Activated naive CD4-positive, alpha-beta T cell treated with anti-CD3 and anti-CD28 coated beads, Interleukin-2, amount 50 U/mL, for 72 hours (primary cell): ENCODE measurements at places on chromosomes 5 and 9.

DNA sequence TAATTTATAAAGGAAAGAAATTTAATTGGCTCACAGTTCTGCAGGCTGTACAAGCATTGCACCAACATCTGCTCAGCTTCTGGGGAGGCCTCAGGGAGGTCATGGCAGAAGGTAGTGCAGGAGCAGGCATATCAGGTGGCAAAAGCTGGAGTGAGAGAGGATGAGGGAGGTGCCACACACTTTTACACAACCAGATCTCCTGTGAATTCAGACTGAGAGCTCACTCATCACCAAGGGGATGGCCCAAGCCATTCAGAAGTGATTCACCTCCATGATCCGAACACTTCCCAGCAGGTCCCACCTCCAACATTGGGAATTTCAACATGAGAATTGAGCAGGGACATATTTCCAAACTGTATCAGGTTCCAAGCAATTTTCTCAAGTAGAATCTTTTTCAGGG lies 84.7 kb upstream of the BRINP1 start:
- DNase-seq = no peak

DNA sequence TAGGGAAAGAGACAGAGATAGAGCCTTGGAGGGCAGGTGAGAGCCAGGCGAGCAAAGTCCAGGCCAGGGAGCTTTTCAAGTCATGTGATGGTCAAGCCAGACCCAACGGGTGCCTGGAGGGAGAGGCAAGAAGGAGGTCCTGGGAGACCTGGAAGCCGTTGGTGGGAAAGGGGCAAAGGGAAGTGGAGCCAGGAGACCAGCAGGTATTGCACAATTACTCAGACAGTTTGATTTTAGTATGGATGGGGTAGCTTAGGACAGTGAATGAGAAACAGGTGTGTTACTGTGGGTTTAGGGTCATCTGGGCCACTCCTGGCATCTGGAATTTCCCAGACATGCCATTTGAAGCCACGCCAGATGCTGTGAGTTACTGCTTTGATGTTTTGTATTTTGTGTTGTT lies 5.1 kb downstream of the SECISBP2 start:
- DNase-seq = no peak

DNA sequence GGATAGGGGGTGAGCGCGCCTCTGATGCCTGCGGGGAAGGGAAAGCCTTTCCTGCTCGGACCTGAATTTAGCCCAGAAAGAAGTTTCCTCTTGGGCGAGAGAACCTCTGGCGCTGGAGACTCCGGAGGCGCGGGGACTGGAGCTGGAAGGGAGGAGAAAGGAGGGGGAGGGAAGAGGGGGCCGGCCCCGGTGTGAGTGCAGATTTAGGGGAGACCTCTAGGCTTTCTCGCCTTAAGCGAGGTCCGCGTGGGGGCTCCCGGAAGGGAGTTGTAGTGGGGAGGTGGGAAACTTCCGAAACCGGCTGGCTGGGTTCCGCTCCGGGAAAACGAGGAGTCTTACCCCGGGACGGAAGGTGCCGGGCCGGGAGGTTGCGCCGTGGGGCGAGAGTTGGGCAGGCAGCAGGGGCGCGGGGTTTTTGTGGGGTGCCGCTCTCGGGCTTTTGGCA lies 1.3 kb downstream of the PCSK5 start:
- DNase-seq = no peak

GRCh38 chr5:36029914-36030313 lies 36.8 kb downstream of the UGT3A2 start:
- DNase-seq = no peak

DNA sequence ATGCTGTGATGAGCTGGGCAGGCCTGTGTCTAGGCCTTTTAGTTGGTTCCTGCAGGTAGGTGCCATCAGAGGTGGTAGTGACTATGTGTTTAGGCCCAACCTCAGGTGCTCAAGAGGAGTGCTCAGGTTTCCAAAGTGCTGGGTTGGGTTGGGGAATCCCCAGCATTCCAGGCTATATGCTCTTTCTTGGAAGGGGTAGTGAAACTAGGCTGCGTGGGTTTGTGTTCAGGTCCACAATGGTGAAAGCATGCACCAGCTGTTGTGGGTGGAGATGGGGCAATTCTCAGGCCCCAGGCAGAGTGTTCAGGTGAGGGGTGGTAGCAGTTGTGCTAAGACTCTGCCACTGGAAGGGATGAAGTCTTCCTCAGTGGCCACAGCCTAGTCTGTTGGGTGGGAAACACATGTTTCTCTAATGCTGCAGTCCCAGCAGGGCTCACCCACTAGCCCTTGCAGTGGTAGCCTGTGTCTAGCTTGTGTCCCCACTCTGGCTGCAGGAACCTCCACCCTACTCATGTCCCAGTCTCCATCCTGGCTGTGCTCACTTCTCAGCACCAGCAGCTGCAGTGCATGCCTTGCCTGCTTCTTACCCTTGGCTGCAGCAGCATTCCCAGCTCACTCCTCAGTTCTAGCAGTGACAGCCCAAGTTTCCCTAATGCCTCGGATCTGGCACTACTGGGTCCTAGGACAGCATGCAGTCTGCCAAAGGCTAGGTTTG lies 78.9 kb downstream of the FAM170A start:
- DNase-seq = no peak

DNA sequence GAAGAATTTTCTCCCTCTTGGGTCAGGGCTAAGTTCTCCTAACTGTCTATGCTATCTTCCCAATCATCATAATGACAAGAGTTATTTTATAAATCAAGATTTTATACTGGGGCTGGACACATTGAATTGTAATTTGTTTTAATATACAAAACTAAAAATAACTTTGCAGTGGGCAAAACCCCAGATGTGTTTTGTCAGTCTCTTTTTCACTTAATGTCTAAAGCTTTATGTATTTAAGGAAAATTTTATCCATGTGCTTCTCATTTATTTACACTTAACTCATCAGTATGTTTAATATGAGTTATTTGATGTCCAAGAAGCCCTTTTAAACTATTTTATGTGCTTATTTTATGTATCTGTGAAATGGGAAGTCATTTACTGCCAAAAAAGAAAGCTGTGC lies 362.8 kb upstream of the ADAMTSL1 start:
- DNase-seq = no peak

DNA sequence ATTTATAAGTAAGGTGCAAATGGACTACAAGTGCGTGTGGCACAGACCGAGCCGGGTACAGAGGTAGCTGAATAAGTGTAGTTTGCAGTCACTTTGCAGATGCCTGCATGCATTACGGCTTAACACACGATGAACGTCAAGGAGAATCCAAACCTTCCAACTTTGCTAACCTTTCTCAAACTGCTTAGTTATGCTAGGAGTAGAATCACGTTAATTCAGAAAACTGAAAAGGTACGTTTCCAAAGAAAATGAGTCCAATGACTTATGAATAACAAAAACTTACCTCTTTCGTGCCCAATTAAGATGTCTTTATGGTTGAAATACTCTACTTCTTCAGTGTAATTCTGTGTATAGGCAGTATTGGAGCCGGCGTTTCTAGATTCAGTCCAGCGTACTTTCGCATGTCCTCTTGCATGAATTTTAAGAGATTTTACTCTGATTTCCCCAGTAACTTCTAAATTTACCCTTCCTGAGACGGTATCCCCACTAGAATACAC lies 539 bp downstream of the ARRDC3 start:
- DNase-seq = peak; percentile 18

GRCh38 chr9:38047301-38048251 lies 21.5 kb downstream of the SHB start:
- no peak for DNase-seq

DNA sequence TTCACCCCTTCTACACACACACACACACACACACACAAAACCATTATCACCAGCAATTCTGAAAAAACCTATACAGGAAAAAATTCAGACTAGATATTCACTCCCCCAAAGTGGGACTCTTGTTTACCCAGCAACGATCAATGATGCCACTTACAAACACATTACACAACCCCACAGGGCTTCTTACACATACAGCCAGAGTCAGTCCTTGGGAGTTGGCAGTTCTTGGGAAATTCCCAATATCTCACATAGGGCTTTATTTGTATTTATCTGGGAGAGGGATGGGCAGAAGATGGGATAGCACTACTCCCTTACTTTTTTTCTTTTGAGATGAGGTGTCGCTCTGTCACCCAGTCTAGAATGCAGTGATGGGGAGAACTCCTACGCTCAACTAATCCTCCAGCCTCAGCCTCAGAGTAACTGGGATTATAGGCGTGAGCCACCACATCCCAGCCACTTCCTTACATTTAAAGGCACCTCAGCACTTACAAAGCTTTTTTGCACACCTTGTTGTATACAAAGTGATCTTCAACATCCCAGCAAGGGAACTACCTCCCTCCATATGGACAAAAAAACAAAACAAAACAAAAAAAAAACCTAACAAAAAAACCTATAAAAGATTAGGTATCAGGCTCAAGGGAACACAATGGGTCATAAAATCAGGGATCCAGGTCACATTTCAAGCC lies 168.4 kb downstream of the TSSK1B start:
- DNase-seq = no peak
